Kidney tubule cell (primary cell): ENCODE measurements at places on chromosomes 12 and 14.

DNA sequence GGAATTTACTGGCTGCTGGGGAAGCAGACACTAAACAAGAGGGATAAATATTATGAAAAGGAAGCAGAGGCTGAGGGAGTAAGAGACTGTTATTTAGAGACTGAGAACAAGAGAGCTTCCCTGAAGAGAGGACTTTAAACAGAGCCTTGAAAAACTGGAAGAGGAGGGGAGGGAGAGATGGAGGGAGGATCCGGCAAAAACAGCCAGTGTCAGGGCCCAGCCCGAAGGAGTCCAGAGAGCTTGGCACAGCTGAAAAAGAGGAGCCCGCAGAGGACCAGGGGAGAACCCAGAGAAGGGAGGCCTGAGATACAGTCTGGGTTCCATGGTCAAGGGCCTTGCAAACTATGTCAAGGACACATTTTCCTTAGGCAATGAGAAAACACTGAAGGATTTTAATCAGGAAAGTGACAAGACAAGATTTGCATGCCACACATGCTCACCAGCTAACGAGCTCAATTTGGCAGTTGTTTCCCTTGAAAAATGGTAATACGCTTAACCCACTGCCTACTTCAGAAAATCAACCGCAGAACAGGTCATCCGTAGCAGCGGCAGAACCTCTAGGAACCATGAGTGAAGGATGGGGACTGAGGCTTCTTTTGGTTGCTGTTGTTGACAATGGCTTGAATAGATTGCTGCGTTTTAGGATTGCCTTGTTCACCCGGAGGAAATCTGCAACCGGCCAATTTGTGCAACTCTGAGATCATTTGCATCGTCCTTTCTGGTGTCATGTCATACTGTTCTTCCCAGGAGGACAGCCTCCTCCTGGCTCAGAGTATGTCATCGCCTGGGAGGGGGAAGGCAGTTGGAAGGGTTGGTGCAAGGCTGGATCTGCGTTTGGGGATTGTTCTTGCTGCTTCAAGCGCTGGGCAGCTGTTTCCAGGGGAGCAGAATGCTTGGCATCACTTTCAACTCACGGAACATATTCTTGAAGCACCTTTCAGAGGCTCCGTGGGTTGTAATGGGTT, 108.2 kb downstream of the PRMT8 start:
- DNase-seq = no peak

DNA sequence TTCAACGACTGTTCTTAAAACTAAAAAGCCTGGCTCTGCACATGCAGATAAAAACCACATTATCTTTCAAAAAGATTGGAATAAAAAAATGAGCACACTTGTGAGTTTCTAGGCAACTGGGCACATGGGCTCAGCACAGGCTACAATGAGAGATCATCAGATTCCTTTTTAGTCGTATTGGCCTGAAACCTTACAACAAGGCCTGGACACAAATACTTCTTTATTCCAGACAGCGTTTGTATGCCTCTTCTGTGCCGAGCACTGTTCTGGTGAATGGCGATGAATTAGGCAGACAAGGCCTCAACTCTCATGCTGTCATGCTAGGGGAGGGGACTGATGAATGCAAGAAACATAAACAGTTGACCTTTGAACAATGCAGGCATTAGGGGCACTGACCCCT, 463.0 kb downstream of the AACS start:
- DNase-seq = no peak

DNA sequence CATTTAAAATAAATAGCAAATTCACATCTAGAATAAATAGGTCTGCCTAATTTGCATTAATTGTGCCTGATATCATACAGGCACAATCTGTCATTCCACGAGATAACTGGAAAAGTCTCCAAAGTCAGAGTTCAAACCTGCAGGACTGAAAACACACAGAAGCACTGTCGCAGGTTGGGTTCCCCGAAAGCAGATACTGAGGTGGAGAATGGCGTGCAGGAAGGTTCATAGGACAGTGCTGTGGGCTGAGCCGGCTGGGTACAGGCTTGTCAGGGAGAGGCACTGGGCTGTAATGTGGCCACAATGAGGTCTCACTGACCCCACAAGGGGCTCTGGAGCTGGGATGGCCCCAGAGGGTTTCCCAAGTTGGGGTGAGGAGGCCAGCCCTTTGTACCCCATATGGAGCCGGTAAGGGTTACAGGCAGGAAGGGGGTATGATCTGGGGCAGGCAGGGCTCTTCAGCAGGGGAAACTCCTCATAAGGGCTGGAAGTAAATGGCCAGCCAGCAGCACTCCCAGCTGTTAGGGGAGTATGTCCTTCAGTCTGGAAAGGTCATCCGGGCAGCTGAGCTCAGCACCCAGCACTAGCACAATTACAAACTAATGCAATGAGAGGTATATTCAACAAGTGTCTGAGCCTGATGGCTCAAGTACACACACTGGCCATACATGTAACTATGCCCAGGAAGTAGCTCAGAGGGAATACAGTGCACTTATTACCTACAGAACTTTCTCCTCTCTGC, 68.5 kb downstream of the NT5DC3 start:
- DNase-seq = no peak

- no peak for DNase-seq
Measured at GRCh38 chr12:11136075-11136474, 1.6 kb upstream of the TAS2R30 start.

- peak; percentile 28 for DNase-seq
Measured at GRCh38 chr14:92937051-92937937, 14.3 kb downstream of the CHGA start.
